CD8-positive, alpha-beta memory T cell (primary cell): ENCODE measurements at places on chromosomes 2 and 18.
A peak's percentile ranks its signal among the peaks of the same experiment; 100 is the strongest.

DNA sequence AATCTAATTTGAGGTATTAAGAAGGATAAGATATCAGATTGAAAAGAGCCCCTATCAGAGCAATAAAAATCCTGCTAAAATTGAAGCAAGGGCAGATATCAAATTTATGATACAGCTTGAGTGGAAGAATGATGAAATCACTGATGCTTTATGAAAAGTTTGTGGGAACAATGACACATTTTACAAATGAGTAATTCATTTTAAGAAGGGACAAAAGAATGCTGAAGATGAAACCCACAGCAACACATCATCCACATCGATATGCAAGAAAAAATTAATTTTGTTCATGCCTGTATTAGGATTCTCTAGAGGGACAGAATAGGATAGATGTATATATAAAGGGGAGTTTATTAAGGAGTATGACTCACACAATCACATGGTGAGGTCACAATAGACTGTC, 355.6 kb upstream of the GYPC start:
- H3K27me3 ChIP-seq, result peaks cover 3% of the 10 kb centered on the region
- no peak overlapping the region for H3K27ac ChIP-seq
- no peaks in the 10 kb centered on the region for H3K4me1 ChIP-seq
- DNase-seq, result no peak

DNA sequence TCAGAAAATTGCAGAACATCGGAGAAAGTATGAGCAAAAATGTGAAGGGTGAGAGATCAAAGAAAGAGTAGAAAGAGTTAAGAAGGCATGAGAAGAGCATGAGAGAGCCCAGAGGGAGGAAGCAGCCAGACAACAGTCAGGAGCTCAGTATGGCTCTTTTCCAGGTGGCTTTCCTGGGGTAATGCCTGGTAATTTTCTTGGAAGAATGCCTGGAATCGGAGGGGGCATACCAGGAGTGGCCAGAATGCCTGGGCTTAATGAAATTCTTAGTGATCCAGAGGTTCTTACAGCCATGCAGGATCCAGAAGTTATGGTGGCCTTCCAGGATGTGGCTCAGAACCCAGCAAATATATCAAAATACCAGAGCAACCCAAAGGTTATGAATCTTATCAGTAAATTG, 271.8 kb upstream of the TFPI start:
- H3K36me3 ChIP-seq, result no peaks in the 10 kb centered on the region
- H3K4me3 ChIP-seq, result no peak overlapping the region
- no peaks in the 10 kb centered on the region for H3K27me3 ChIP-seq
- no peak for DNase-seq
- H3K4me1 ChIP-seq, result no peaks in the 10 kb centered on the region

DNA sequence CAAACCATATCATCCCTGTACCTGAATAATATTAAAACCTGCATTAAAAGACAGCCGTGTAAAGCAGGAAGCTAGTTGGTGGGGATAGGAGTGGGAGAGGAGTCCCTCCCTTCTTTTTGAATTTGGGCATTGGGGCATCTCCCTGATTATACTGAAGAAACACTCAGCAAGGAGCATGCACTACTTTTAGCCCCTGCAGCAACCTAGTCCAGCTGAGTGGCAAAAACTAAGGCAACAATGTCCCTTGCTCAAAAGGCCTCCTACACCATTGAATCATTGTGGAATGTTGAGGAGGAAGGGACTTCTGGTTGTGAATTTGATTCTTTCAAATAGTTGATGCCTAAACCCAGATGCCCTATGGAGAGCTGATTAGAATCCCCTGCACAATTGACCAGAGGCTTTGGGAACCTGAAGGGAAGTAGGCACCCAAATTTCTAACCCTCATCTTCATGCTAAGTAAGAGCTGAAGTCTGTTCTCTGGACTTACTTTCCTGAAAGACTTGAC, 111.7 kb downstream of the DDX1 start:
- H3K4me1 ChIP-seq, result no peaks in the 10 kb centered on the region
- DNase-seq, result no peak
- peaks cover 2% of the 10 kb centered on the region for H3K27me3 ChIP-seq
- no peak overlapping the region for H3K27ac ChIP-seq

- H3K4me1 ChIP-seq, result no peaks in the 10 kb centered on the region
- H3K36me3 ChIP-seq, result no peaks in the 10 kb centered on the region
- H3K27ac ChIP-seq, result no peak overlapping the region
- no peak for DNase-seq
- H3K4me3 ChIP-seq, result no peak overlapping the region
Observed at GRCh38 chr2:53516650-53517049, 251.0 kb upstream of the CHAC2 start.

GRCh38 chr2:163347982-163348856, 387.6 kb downstream of the FIGN start:
- H3K4me3 ChIP-seq, result no peak overlapping the region
- H3K4me1 ChIP-seq, result no peaks in the 10 kb centered on the region
- no peak for DNase-seq
- H3K27ac ChIP-seq, result no peak overlapping the region

DNA sequence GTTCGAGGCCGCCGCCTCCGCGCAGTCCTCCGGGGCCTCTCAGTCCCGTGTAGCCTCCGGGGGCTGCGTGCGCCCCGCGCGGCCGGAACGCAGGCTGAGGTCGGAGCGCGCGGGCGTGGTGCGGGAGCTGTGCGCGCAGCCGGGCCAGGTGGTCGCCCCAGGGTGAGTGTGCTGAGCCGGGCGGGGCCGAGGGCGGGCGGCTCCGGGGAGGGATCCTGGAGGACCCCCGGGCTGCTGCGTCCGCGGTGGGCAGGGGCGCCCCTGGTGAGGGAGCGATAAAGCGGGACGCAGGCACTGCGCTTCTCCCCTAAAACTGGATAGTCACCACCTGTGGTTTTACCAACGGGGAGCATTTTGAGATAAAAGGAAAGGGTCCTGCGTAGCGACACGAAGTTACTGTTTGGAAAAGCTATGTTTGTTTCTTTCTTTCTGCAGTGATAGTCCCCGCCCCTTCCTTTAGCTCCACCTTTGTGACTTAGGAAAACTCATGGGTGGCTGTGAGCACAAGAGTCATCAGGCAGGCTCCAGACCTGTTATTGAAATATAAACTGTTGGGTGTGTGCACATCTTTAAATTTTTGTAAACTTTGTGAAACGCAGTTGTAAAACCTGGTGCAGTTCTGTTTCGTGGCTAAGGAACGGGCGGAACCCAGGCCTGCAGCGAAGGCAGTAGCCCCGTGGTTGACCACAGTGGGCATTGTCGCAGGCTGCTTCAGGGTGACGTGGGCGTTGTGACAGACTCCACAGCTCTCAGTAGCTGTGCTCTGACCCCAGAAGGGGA, 687 bp downstream of the CTDP1 start:
- H3K36me3 ChIP-seq, result no peaks in the 10 kb centered on the region
- H3K27me3 ChIP-seq, result no peaks in the 10 kb centered on the region
- H3K4me3 ChIP-seq, result peak overlapping the region; percentile 75
- peaks cover 63% of the 10 kb centered on the region for H3K4me1 ChIP-seq
- peak; percentile 64 for DNase-seq

DNA sequence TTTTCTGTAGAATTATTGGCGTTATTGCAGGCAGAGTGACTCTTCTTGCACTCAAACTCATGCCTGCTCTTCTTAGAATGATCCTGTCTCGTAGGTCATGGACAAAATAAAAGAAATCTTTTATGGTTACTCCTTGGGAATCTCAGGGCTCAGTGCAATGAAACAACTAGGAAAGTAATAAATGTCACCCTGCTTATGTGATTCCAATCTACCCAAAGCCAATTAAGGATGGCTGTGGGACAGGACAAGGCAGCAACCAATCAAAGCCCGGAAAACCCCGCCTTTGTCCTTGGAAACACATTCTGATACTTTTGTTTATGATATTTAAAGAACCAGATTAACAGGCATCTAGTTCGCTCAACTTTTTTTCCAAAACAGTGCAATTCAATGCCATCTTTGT, 53.0 kb downstream of the GRB14 start:
- no peak overlapping the region for H3K27ac ChIP-seq
- no peaks in the 10 kb centered on the region for H3K27me3 ChIP-seq
- H3K4me3 ChIP-seq, result no peak overlapping the region
- no peak for DNase-seq
- no peaks in the 10 kb centered on the region for H3K36me3 ChIP-seq
- no peaks in the 10 kb centered on the region for H3K4me1 ChIP-seq

- H3K36me3 ChIP-seq, result no peaks in the 10 kb centered on the region
- no peak overlapping the region for H3K4me3 ChIP-seq
- H3K27me3 ChIP-seq, result no peaks in the 10 kb centered on the region
- no peak overlapping the region for H3K27ac ChIP-seq
Observed at GRCh38 chr18:61591253-61591652, 258.0 kb downstream of the CDH20 start.

DNA sequence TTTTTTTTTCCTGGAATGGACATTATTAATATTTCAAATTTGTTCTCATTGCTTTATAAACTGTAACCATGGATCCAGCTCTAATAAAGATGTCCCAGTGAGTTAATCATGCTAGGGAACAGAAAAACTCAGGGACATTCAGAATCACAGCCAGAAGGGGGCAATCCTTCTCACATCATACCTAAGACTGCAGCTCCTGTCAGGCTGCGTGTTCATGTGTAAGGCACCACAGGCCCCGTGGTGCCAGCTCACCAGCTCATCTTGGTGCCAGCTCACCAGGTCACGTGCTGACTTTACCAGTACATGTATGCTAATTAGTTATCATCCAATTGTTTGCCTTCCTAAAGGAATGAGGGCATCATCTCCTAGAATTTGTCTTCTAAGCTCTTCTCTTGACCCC, 84.7 kb upstream of the NEDD4L start:
- DNase-seq, result no peak
- H3K36me3 ChIP-seq, result no peaks in the 10 kb centered on the region
- H3K27ac ChIP-seq, result no peak overlapping the region
- H3K4me3 ChIP-seq, result no peak overlapping the region

DNA sequence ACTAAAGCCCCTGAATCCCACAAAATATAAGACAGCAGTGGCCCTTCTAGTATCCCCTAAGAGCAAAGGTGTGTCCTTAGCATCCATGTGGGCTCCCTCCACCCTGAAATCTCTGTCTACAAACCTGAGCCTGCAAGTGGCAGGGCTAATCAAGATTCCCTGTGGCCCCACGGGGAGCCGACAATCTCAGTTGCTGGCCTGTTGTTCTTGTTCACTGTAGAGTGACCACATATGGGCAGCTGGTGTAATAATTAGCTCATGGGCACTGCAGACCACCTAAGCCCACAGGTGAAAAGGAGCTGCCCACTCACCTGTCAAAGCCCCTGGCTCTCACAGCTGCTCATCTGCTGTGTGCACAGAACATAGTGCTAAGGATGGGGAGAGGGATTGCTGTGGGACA, 102.3 kb downstream of the MRO start:
- no peaks in the 10 kb centered on the region for H3K36me3 ChIP-seq
- no peaks in the 10 kb centered on the region for H3K27me3 ChIP-seq
- no peak for DNase-seq
- no peaks in the 10 kb centered on the region for H3K4me1 ChIP-seq
- no peak overlapping the region for H3K4me3 ChIP-seq
- H3K27ac ChIP-seq, result no peak overlapping the region

GRCh38 chr2:134493797-134494196, 225.0 kb downstream of the TMEM163 start:
- H3K27me3 ChIP-seq, result no peaks in the 10 kb centered on the region
- H3K4me1 ChIP-seq, result no peaks in the 10 kb centered on the region
- H3K36me3 ChIP-seq, result no peaks in the 10 kb centered on the region
- no peak overlapping the region for H3K27ac ChIP-seq
- no peak for DNase-seq

- no peaks in the 10 kb centered on the region for H3K36me3 ChIP-seq
- H3K27ac ChIP-seq, result no peak overlapping the region
- no peak for DNase-seq
- no peak overlapping the region for H3K4me3 ChIP-seq
- peaks cover 6% of the 10 kb centered on the region for H3K4me1 ChIP-seq
Observed at GRCh38 chr18:9069601-9070000, 32.9 kb upstream of the NDUFV2 start.

GRCh38 chr18:12904012-12904516, 20.0 kb upstream of the PTPN2 start:
- H3K27me3 ChIP-seq, result no peaks in the 10 kb centered on the region
- no peaks in the 10 kb centered on the region for H3K36me3 ChIP-seq
- H3K4me1 ChIP-seq, result peaks cover 14% of the 10 kb centered on the region
- no peak for DNase-seq
- H3K4me3 ChIP-seq, result peak overlapping the region; percentile 30

DNA sequence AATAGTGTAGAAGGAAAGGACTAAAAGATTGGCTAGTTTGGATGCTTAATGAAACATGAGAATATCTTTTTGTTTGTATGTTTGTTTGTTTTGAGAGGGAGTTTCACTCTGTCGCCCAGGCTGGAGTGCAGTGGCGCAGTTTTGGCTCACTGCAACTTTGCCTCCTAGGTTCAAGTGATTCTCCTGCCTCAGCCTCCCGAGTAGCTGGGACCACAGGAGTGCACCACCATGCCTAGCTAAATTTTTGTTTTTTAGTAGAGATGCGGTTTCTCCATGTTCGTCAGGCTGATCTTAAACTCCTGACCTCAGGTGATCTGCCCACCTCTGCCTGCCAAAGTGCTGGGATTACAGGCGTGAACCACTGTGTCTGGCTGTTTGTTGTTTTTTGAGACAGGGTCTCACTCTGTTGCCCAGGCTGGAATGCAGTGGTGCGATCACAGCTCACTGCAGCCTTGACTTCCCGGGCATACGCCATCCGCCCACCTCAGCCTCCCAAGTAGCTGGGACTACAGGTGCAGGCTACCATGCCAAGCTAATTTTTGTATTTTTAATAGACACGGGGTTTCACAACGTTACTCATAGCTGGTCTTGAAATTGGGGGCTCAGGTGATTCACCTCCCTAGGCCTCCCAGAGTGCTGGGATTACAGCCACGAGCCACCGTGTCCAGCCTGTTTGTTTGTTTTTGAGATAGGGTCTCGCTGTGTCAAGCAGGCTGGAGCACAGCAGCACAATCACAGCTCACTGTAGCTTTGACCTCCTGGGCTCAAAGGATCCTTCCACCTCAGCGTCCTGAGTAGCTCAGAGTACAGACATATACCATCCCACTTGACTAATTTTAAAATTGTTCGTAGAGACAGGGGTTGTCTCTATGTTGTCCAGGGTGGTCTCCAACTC, 209.2 kb downstream of the MYCN start:
- DNase-seq, result no peak
- H3K4me3 ChIP-seq, result no peak overlapping the region
- no peaks in the 10 kb centered on the region for H3K4me1 ChIP-seq
- no peak overlapping the region for H3K27ac ChIP-seq

GRCh38 chr2:11377928-11378545, 33.6 kb upstream of the ROCK2 start:
- H3K4me1 ChIP-seq, result no peaks in the 10 kb centered on the region
- no peaks in the 10 kb centered on the region for H3K27me3 ChIP-seq
- no peak overlapping the region for H3K4me3 ChIP-seq

DNA sequence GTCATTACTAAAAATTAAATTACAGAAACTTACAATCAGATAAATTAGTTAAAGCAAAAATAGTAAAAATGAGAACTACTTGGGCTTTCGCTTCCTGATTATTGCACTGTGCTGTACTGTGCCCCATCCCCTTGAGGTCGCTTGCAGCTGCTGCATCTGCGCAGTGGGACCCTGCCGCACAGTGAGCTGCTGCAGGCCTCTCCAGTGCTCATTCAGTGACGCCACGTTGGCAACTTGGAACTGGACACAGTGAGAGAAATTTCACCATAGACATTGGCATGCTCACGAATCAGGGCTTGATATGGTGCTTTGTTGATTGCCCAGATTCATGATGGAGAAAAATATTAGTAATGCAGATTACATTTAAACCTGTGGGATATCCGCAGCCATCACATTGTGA, 290.8 kb upstream of the MYT1L start:
- H3K36me3 ChIP-seq, result no peaks in the 10 kb centered on the region
- H3K4me1 ChIP-seq, result no peaks in the 10 kb centered on the region
- DNase-seq, result no peak
- no peak overlapping the region for H3K4me3 ChIP-seq
- H3K27ac ChIP-seq, result no peak overlapping the region

- H3K27me3 ChIP-seq, result no peaks in the 10 kb centered on the region
- H3K4me1 ChIP-seq, result no peaks in the 10 kb centered on the region
- no peak overlapping the region for H3K4me3 ChIP-seq
- H3K36me3 ChIP-seq, result no peaks in the 10 kb centered on the region
- DNase-seq, result no peak
Observed at GRCh38 chr2:56001947-56002346, 78.4 kb upstream of the EFEMP1 start.
